Retina (tissue), 1 donor: ENCODE measurements at places on chromosomes 6 and 20.

DNA sequence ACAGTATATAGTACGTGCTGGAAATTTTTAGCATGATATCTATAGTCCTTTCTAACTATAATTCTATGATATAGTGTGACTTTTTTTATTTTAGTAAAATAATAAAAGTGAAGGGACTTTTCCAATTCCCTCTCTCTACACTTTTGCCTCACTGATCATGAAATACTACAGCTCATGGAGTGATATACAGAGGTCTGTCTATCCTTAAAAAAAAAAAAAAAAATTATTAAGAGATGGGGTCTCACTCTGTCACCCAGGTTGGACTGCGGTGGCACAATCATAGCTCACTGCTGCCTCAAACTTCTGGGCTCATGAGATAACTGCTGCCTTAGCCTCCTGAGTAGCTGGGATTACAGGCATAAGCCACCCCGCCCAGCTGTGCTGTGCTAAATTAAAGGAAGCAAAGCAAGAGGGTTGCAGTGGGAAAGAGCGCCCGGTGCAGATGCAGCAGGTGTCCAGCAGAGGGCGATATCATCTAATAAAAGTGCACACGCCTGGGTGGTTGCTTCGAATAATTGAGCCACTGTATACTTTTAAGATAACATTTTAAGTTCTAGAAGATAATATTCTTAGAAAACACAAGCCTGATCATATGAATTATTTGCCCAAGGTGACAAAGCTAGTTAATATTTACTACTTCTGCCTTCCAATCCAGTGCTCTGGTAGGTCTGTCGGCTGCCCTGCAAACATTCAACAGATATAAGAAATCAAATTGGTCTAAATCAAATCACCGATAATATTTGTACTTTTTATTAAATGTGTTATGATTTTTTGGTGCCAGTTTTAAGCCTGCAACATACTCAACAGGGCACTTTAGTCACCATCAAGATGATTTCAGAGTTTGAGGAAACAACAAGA, 94.9 kb upstream of the NT5E start:
- peak; percentile 82 for DNase-seq

GRCh38 chr6:167093406-167093921, 29.4 kb upstream of the CCR6 start:
- DNase-seq = no peak

DNA sequence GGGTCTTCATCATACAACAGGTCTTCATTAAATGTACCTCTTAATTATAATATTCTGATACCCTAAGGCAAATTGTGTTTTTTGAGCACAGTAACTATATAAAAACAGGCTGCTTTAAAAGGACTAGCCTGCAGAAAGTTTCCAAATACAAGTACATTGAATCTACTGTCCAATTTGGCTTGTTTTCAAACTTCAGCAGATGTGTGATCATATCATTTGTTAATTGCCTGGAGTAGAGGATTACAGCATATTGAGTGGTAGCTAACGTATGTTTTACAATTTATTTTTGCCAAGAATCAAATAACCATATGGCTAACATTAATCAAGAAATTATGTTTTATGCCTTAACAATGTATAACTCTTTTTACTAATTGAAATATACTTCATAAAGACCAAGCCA, 12.6 kb downstream of the TINAG start:
- DNase-seq = no peak

GRCh38 chr20:49276961-49277785, 684 bp downstream of the ZNFX1 start:
- DNase-seq = peak; percentile 15

DNA sequence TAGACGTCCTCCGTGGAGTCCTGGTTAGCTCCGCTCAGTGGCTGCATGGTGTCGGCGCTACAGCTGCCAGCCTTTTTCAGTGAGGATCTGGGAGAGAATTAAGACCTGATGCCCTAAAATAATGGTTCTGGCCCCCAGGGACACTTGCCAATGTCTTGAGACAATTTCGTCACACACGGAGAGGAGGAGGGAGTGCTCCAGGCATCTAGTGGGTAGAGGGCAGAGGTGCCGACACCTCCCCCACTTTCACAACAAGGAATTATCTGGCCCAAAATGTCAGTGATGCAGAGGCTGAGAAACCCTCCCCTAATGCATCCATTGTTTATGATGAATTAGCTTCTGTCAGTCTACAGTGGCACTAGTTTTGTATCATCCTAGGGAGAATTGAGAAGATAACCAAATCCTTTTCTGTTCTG, 24.4 kb downstream of the TMEM181 start:
- DNase-seq = no peak

- no peak for DNase-seq
Observed at GRCh38 chr6:157143890-157144798, 179.2 kb downstream of the TMEM242 start.

GRCh38 chr6:74248966-74249365, 553.0 kb downstream of the CD109 start:
- no peak for DNase-seq

DNA sequence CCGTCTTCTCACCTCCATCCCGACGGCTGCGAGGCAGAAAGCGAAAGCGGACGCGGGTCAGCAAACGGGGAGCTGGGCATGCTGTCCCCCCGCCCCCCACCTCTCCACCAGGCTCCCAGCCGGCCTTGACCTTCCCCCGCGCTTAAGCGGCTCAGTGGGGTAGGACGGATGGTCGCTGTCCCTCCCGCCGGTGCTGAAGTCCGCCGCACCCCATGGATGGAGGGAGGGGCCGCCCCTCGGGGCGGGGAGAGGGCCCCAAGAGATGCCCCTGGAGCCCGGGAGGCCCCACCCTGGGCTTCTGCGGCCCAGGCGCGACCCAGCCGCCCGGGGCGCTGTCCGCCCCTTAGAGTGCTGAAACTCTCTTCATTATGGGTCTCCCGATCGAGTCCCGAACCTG, at the start of gene KCNB1:
Gene KCNB1, minus strand, starts transcription at position 48 of the 397 bp plus-strand sequence. CDS start 188 bp downstream, outside the sequence.
- DNase-seq = peak; percentile 89

DNA sequence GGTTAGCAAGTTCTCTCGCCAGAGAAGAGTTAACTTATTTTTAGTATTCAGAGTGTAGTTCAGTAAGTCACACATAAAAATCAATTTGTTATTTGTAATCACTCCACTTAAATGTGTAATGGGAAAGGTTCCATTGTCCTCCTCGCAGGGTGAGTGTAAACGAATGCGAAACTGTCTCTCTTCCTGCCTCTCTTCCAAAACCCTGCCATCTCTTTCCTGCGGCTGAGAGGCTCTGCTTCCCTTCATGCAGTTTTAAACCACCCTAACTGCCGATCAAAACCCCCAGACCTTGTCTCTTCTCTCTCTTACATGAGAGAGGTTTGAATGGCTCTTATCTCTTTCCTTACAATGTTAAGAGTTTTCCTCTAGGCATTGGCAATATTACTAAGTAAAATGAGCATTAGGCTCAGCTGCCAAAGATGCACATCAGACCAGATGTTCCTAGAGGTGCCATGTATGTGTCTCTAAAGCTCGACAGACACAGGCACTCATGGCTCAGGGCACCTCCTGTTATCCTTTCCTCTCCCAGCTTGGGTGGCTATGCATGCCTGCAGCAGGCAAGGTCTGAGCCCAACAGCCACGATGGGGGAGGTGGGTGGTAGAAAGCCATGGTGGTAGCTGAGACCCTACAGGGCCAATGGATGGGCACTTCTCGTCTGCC, 91.2 kb downstream of the JARID2 start:
- no peak for DNase-seq

GRCh38 chr6:153328194-153328593, 197.1 kb upstream of the RGS17 start:
- DNase-seq = no peak

- no peak for DNase-seq
Observed at GRCh38 chr6:15297895-15298590, 52.2 kb downstream of the JARID2 start.

DNA sequence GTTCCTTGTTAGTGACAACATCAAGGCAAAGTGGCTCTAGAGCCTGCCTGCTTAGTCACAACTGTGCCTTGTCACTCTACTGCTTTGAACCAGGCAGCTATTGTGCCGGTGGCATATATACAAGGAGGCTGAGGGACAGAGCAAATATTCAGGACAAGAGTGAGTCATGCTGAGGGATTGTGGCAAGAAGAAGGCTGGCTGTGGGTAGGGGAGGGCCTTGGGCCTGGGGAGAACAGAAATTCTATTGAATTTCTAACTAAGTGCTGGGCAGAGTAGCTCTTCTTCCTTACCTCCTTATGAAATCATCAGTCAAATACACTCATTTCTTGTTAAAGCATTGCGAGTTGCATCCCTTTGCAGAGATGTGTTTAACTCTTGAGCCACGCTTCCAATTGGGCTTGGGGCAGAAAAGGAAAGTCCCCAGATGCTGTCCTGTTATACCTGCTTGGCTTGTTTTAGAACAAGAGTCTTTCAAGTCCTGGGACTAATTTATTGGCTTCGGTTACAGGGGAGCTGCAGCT, 59.7 kb downstream of the PFDN4 start:
- DNase-seq = peak; percentile 17

DNA sequence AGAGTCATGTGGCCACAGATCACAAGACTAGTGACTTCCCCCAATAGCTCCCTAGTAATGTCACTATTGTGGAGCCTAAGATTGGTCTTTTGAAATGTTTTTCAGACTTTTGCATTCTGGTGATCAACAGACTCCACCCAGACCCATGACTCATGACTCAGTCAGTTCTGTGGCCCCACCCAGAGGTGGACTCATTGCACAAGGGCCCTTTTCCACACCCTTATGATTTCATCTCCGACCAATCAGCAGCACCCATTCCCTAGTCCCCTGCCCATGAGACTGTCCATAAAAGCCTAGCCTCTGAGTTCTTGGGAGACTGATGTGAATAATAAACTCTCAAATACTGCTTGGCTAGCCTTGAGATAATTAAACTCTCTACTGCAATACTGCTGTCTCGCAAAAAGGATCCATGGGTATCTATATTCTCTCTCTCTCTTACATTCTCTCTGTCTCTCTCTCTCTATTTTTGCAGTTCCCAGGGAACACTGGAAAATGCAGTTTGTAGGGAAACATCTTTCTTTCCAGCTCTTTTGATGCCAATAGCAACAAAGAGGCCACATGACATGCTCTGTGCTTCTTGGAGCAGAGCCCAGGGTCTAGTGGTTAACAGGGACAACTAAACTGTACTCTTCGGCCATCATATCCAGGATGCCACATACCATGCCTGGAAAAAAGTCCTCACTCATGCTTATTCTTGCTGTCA, 71.3 kb upstream of the IYD start:
- no peak for DNase-seq

DNA sequence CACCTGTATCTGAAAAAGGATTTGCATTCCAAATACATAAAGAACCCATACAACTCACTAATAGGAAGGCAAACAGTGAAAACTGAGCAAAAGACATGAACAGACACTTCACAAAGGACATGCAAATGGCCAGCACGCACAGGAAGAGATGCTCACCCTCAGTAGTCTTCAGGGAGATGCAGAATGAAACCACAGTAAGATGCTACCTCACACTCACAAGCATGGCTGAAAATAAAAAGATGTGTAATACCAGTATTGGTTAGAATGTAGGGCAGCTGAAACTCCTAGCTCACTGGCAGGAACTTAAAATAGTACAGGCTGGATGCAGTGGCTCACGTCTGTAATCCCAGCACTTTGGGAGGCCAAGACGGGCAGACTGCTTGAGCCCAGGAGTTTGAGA, 64.6 kb downstream of the SNX5 start:
- no peak for DNase-seq

DNA sequence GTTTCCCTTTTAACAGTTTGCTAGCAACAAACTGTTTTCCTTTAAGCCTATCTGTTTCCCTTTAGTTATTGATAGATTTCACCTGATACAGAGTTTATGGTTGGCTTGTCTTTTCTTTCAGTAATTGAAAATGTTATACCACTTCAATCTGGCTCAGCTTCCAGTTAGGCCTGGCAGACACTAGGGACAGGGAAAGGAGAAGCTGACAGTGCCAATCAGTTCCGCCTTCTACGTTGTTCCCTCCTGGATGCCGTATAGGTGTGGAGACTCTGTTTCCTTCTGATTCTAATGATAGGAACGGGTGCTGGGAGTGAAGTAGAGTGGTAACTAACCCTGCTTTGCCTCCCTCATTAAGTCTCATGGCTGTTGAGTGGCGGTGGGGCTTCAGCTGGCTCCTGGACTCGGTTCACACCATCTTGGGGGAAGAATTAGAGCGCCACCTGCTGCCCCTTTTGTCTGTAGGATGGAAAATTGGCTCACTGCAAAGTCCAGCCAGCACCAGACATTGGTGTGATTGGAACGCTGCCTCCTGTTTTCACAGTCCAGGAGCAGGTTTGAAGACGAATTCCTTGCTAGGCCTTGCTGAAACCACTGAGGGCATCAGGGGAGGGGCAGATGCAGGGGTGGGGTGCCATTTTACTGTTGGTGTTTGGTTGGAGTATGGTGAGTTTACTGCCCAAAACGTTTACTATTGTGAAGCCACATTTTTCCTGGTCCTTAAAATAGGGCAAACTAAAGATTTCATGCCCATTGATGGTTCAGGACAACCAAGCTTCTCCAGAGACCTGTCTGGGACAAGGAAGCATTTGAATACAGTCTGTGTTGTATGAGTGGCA, 1729.5 kb downstream of the GRIK2 start:
- DNase-seq = peak; percentile 72

DNA sequence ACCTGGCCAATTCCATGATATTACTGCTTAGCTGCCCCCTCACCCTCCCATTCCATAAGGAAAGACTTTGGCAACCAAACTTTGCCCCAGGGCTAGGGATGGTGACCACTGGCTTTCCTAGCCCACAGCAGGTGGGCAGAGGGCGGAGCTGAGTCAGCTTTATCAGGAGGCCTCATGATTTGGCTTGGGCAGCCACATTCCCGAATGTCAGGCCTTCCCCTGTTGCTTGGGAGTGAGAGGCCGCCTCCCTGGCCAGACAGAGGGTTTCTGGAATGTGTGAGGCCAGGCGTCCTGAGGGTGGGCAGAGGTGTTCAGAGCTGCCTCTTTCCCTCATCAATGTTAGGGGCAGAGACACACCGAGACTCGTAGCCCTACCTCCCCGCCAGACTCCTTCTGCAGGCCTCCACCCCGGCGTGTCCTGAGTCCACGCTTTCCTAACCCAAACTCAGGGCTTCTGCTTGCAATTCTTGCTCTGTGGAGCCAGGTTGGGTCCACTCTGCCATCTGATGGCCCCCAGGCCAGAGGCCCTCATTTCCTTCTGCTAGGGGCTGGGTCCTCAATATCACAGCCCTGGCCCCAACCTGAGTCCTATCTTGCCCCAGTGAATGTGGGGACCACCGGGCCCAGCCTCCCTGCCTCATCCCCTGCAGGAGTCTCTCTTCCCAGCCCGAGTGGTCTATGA, 19.3 kb downstream of the UQCC2 start:
- DNase-seq = no peak

GRCh38 chr6:89010825-89011224, 47.4 kb upstream of the RNGTT start:
- no peak for DNase-seq

DNA sequence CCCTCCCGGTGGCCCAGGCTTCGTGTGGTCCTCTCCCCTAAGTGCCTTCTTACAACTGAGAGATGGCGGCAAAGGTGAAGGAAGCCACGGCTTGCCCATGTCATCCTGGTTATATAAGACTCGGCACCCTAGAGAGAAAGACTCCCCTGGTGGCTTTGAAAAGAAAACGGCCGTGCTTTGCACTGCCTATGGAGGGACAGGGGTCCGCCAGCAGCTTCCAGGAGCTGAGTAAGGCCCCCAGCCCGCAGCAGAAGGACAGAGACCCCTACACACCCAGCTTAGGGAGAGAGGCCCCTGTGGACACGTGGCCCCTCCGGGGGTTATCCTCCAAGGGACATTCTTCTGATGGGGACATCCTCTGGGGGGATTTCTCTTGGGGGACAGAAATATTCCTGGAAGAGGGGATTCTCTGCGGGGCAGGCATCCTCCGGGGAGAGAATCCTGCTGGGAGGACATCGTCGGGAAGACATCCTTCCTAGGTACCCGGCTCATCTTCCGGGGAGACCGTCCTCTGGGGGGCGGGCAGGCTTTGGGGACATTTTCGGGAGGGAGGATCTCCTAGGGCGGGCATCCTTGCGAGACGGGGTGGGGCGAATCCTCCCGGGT, 511 bp upstream of the OGFR start:
- DNase-seq = no peak
